ENCODE measurements at places on chromosomes 5 and 9.

DNA sequence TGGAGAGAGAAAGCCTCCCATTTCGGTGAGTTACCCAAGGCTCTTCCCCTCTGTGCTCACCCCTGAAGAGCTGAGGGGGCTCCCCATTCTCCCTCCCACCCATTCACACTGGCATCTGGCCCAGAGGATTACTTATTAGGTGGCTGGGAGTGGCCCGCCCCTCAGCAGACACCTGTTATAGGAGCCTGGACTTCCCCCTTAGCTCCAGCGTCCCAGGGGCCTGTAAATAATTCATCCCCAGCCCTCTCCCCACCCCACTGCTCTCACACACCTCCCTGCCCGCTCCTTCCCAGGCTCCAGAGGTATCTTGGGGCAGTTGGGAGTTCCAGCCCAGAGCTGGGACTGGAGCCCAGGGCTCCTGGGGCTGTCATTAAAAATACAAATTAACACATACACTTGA lies 11.6 kb upstream of the SLC6A7 start:
- no peak for DNase-seq

GRCh38 chr9:133377721-133378216 lies 1.6 kb downstream of the STKLD1 start:
- no peak for DNase-seq

DNA sequence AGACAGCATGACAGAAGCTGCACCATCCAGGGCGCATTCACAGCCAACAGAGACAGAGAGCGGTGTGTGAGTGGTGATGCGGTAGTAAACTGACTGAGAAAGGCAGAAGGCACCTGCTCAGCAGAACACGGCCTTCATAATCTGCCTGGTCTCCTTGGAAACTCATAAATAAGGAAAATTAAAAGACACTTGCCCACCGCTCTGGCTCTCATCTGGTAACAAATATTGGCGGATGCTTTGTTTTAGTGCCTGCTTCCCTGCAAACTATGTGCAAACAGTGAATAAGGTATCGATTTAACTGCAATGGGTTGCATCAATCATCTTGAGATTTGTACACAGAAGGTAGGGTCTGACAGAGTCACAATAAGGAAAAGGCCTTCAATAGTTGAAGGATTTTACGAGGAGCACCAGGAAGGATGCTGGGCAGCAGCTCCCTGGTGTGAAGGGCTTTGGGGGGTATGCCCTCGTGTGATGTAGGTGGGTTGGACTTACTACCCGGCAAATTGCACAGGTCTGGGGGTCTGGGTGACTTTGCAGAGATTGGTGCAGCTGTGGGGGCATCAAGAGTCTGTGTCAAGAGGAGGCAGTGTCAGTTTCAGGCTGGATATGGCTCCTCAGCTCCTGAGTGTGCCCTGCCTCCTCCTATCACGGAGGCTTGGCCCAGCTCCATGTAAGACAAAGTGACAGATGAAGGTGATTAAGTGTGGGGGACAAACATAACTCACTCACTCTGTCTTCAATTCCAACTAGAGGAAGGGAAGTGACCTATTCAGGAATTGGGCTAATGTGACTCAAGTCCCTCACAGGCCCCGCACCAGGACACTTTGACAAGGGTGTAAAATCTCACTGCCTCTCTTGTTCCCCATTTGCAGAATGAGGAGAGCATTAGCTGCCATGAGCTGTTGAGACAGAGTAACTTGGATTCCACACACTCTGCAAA lies 166.7 kb downstream of the ICE1 start:
- no peak for DNase-seq

DNA sequence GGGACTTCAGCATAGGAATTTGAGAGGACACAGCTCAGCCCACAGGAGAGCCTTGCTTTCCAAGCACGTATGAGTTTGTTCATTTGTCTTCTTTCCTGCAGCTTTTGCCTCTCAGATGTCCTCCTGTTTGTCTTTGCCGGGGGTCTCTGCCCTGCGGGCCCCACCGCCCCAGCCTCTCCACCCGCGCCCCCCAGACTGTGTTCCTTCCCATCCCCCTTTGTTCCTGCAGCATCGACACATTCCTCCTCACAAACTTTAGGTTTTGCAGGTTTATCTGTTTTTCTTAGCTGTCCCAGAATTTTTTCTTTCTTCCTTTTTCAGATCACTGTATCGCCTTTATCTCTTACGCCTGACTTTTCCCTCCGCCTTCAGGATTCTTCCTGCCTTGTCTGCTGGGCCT lies 18.9 kb downstream of the UBE2QL1 start:
- no peak for DNase-seq

GRCh38 chr5:141623611-141624010 lies 4.8 kb upstream of the DIAPH1 start:
- DNase-seq: no peak

DNA sequence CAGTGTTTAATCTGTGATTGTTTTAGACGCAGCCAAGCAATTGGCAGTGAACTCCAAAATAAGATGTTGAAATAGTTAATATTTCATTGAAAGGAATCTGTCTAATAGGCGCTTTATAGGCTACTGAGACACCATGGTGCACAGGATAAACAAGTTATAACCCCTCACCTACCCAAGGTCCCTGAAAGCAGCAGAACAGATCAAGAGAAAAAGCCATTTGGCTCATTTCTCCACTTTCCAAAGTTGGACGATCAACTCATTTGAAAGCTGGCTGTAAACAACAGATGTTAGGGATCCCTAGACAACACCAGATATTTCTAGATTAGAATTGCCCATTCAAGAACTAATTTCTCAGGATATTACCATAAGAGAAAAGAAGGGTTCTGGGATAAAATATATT lies 4.9 kb downstream of the PUM3 start:
- DNase-seq: no peak

DNA sequence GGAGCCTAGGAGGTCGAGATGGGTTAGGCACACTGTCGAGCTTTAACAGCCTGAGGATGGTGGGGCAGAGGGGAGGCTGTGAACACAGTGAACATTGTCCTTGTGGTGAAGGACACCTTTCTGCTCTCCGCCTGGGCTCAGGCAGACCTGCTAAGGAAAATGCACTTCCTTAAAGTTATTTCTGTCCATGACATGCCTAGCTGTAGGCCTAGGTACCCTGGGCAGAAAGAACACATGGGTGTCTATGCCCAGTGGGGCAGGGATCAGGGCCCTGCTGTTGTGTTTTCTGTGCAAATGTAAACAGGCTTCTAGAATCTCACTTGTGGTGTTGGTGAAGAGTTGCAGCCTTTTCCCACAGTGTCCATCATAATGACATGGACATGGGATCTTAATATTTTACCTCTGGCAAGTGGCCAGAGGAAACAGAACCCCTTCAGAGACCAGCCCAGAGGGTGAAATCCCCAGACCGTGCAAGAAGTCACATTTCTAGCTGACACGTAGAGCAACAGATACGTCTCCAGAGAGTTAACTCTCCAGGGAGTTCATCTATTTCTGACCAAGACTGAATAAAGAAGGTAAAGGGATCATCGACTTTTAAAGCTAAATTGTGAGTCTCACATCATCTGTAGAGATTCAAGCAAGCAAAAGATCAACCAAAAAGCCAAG lies 79.2 kb downstream of the C9orf152 start:
- no peak for DNase-seq

DNA sequence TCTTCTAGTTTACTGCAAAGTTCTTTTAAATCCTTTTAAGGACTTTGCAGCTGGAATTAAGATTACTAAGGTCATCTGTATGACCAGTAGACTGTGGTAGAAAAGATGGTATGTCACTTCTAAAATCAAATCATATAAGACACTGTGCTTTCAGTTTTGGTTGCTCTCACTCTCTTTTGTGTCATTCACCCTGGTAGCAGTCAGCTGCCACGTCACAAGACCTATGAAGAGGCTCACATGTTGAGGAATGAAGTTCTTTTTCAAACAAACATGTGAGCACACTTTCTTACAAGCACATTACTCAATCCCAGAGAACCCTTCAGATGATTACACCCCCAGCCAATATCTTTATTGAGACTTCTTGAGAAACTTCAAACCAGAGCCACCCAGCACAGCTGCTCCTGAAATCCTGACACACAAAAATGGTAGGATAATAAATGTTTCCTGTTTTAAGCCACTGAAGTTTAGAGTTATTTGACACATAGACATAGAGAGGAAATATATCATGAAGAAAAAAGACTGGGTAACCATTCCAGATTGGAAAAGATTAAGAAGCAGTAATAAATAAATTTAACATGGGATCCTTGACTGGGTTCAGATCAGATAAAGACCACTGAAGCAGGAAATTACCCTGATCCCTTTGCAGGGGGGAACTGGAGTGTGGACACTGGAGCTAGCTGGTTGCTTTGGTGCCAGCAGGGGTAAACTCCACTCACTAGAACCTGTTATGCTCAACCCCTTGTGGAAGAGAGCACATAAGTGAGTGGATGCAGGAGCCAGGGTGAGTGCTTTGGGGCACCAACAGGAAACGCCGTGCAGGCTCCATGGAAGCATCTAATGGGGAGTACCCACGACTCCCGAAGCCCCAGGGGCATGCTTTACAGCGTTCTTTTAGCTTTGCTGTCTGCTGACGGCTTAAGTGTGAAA lies 64.1 kb downstream of the SLCO4C1 start:
- DNase-seq: no peak

Data from globus pallidus (tissue), 1 donor.